ENCODE measurements at places on chromosomes 13 and 19. TPM values are rescaled to one million over a fixed set of nuclear protein-coding genes. Genes with fewer than 3 reads are reported as not detected.

The CABP5 gene
- total RNA-seq = not detected

The PPFIA3 gene
- total RNA-seq = 17.3 TPM

The HRC gene
- 2.9 TPM for total RNA-seq

The YJEFN3 gene
- total RNA-seq = 13.3 TPM

The RASGRP4 gene
- total RNA-seq = 0.16 TPM

Data from endodermal cell (in vitro differentiated cells).